ENCODE measurements at places on chromosomes 5 and 9.

DNA sequence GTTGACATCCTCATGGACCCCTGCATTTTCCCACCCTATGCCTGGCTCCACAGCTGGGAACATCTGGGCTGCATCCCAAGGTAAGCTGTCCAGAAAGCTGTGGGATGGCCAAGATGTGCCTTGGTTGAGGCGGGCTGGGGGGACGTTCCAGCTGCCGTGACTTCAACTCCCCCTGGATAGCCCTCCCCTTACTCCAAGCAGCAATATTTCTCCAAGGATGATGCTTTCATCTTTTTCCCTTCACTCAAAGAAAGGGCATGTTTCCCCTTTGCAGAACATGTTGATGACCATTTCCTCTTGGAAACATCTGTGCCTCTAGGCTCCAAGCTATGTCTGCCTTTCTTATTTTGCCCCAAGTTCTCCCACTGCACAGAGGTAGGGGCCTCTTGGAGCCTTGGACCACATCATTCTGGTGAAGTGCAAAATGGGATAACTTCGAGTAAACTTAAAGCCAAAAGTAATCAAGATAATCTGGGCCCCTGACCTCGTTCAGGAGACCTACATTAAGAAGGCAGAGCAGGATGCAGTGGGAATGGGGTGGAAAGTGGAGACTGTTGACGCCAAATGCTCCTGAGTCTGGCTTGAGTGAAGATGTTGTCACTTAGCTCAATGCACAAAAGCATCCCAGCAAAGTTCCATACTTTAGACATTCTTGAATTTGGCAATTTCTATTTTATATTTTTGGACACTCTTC is 175.2 kb downstream of the GAS1 start:
- DNase-seq = no peak

DNA sequence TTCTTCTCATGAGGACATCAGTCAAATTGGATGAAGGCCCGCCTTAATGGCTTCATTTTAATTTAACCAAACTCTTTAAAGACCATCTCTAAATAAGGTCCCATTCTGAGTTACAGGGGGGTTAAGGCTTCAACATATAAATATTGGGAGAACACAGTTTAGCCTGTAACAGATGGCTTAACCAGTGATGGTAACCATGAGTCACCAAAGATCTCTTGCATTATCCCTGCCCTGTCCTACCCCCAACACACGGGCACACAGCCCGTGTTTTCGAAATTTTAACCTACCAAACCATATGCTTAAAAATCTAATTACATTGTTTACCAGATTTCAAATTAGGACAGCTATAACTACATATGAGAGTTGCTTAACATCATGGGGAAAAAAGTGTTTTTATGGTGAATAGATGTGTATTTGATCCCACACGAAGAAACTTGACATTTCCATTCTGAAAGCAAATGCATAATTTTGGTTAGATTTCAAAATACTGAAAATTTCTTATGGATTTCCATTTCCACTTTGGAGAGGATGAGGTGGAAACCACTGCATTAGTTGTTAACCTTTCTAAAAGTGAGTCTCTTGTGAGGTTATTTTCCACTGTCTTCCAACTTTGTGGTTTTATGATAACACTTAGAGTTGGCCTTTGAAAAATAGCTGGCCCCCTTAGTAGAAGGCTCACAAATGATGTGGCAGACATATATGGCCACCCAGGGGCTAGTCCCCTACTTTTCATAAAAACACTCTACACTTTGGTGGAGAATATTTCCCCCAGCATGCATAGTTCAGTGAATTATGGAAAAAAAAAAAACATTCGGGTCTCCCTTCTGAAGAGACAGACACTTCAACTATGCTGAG is 849.3 kb downstream of the TLE1 start:
- no peak for DNase-seq

DNA sequence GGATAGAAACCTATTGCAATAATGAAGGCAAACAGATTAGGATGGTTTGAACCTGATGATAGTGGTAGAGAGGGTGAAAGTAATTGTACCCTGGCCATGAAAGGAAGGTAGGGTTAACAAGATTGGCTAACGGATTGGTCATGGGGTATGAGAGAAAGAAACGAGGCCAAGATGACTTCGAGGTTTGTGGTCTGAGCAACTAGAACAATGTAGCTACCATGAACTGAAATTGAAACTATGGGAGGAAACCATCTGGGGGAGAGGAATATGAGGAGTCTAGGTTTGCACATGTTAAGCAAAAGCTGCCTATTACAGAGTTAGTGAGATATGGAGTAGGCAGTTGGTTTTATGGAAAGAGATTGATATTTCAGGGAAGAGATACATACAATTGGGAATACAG is 406.0 kb downstream of the PRELID2 start:
- no peak for DNase-seq

DNA sequence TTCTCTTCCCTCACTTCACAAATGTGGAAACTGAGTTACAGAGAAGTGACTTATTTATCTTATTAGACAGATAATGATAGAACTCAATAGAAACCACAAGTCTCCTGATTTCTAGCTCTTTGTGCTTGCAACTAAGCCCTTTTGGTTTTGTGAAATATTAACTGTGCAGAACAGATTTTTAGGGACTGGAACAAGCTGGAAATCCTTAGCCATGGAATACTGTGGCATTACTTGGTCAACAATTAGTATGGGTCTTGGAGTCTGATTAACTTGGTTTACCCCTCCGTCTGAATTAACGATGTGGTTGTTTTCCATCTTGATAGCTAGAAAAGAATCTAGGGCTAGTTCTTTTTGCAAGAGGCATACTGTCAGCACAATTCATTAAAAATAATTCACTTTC is 584 bp upstream of the KLF9 start:
- DNase-seq = no peak

GRCh38 chr9:133978226-133978898 is 13.8 kb downstream of the VAV2 start:
- no peak for DNase-seq

GRCh38 chr5:127068493-127069214 is 4.6 kb downstream of the C5orf63 start:
- DNase-seq = no peak

DNA sequence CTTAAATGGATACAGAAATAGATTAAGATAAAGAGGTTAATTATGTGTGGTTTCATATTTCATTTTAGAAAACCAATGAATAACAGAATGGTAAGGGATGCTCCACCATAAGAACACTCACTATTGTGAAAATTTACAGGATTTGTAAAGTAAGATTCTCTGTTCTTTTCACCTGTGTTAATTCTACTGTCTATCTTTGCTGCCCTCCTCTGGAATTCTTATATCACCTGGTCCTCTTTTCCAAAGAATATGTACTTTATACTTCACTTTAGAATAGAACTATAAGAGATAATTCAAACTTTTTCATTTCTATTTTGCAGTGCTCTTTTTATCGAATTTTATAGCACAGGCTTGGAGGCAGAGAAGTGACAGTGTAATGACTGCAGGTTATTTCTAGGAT is 213.4 kb downstream of the LURAP1L start:
- no peak for DNase-seq

GRCh38 chr5:59856358-59856757 is 37.2 kb downstream of the PDE4D start:
- no peak for DNase-seq

- DNase-seq = no peak
Observed at GRCh38 chr5:112929336-112930081, 7.5 kb upstream of the REEP5 start.

DNA sequence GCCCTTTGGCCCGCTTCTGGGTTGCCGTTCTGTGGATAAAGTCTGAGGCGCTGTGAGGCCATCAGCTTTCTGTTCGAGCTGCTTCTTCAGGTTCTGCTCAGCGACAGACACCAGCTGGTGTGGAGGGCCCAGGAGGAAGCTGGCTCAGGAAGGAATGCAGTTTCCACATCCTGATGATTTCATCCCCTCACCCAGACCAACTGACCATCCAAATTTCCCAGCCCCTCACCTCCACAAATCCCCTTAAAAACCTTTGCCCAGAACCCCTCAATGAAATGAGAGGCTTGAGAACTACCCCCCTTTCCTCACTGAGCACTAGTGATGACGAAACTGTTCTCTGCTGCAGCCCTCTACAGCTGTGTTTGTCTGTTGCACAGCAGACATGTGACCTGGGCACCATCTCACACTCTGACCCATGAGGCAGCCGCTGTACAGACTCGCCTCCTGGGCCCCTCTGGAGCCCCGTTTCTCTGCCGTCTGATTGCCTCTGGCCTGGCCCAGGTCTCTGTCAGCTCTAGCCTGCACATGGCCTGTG is 45.4 kb downstream of the SPATA31C2 start:
- DNase-seq = no peak
